GM10248 (cell line): ENCODE measurements at places on chromosomes 6 and 20.

DNA sequence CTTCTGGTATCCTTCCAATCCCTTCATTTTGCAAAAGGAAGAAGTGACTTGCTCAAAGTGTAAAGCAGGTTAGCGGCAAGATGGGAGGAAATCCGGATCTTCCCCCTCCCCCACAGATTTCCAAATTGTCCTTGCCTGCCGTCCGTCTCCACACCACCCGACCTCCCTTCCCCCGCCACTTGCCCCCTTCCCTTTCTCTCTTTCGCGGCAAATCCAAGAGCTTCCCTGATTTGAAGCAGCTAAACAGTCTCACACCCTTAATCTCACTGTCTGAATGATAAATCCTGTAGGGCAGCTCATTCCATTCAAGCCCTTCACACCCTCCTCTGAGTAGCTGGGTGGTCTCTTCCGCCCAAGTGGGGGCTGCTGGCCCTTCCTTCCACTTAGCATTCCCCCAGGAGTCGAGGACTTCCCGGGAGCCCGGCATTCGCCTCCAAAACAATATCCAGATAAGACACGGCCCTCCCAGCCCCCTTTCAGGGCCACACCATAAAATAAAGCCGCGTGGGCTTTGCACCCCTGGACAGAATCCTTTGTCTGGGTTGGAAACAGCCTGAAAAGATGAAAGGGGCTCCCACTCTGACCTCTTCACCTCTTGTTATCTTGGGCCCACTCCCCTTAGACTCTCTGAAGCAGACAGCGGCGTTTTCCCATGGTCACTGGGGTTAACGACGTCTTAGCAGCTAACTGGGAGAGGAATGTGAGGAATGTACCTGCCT lies 44.0 kb upstream of the PIM1 start:
- DNase-seq = no peak

- DNase-seq = no peak
These were observed 281.2 kb upstream of the SGK1 start for GRCh38 chr6:134599079-134599478.

GRCh38 chr20:8242827-8243724 lies 111.0 kb downstream of the PLCB1 start:
- DNase-seq = no peak

GRCh38 chr6:118295336-118295735 lies 252.8 kb upstream of the PLN start:
- DNase-seq = no peak

DNA sequence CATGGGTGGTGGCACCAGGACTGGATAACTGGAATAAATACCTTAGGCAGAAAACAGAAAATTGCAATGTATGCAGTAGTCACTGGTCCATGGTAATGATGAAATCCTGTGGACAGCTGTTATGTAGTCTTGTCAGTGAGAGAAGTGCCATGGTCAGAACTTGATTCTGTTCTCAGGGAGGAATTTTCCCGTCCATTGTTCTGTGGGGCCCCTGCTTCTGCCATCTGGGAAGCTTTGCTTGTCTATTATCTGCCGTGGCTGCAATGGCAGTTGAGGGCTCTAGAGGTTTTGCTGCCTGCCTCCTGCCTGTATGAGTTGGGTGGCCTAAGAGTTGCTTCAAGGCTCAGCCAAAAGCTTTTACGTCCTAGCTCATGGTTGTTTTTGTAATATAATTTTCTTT lies 126.8 kb upstream of the SLC35B3 start:
- no peak for DNase-seq
